ENCODE measurements at places on chromosomes 1 and 21. TPM values are rescaled to one million over a fixed set of nuclear protein-coding genes. Genes with fewer than 3 reads are reported as not detected.

- no peaks in the 10 kb centered on the region for H3K4me1 ChIP-seq
- peak overlapping the region; percentile 57 for H3K4me3 ChIP-seq
- no peaks in the 10 kb centered on the region for H3K36me3 ChIP-seq
- no peaks in the 10 kb centered on the region for H3K27me3 ChIP-seq
- H3K27ac ChIP-seq = no peak overlapping the region
Measured at GRCh38 chr1:234676103-234676594, 66.2 kb upstream of the IRF2BP2 start.

INTS3 gene
- 30.0 TPM for total RNA-seq

GRCh38 chr1:213397638-213398037 is 346.6 kb downstream of the RPS6KC1 start:
- no peak overlapping the region for H3K4me3 ChIP-seq
- no peak overlapping the region for H3K27ac ChIP-seq
- no peaks in the 10 kb centered on the region for H3K4me1 ChIP-seq

GRCh38 chr1:168285521-168285790 is 4.8 kb downstream of the TBX19 start:
- H3K4me3 ChIP-seq = no peak overlapping the region
- peak; percentile 31 for DNase-seq
- H3K4me1 ChIP-seq = no peaks in the 10 kb centered on the region
- no peak overlapping the region for H3K27ac ChIP-seq
- H3K36me3 ChIP-seq = no peaks in the 10 kb centered on the region

PRAMEF15 gene
- not detected for total RNA-seq

GRCh38 chr1:38046884-38047602 is 450 bp upstream of the POU3F1 start:
- H3K4me1 ChIP-seq = peaks cover 3% of the 10 kb centered on the region
- H3K27me3 ChIP-seq = peaks cover 68% of the 10 kb centered on the region
- H3K27ac ChIP-seq = no peak overlapping the region
- H3K4me3 ChIP-seq = peak overlapping the region; percentile 59
- DNase-seq = peak; percentile 85

MSH4 gene
- total RNA-seq = 0.66 TPM

GLIS1 gene
- not detected for total RNA-seq

DNA sequence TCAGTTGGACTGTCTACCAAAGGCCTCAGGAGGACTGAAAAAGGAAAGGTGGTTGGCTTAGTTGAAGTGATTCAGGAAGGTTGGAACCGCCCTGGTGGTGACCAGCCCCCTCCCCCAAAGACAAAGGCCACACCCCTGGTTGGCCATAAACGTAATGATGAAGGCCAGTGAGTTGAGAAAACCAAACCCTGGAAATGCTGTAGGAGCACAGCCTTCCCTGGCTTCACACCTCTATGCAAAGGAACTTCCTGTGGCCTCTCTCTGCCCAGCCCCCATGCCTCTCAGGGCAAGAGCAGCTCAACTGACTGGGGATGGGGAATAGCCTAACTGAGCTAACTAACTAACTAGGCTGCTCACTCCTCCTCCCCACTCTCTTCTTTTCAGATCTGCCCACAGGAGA is 90.4 kb downstream of the NPHP4 start:
- H3K4me3 ChIP-seq = no peak overlapping the region
- H3K27me3 ChIP-seq = no peaks in the 10 kb centered on the region
- H3K4me1 ChIP-seq = no peaks in the 10 kb centered on the region
- DNase-seq = no peak

TNFRSF25 gene
- 1.5 TPM for total RNA-seq

PLCH2 gene
- 0.17 TPM for total RNA-seq

- no peaks in the 10 kb centered on the region for H3K36me3 ChIP-seq
- no peak for DNase-seq
- H3K4me1 ChIP-seq = no peaks in the 10 kb centered on the region
- no peak overlapping the region for H3K4me3 ChIP-seq
- no peaks in the 10 kb centered on the region for H3K27me3 ChIP-seq
Measured at GRCh38 chr1:210558302-210558701, 229.6 kb downstream of the HHAT start.

TMPRSS2 gene
- total RNA-seq = 0.17 TPM

NOS1AP gene
- total RNA-seq = 0.17 TPM

OPTC gene
- total RNA-seq = not detected

GRCh38 chr1:35935442-35936388 is 4.8 kb downstream of the AGO3 start:
- no peak overlapping the region for H3K27ac ChIP-seq
- peak; percentile 87 for DNase-seq
- no peaks in the 10 kb centered on the region for H3K4me1 ChIP-seq
- no peak overlapping the region for H3K4me3 ChIP-seq
- H3K27me3 ChIP-seq = no peaks in the 10 kb centered on the region
- no peaks in the 10 kb centered on the region for H3K36me3 ChIP-seq

DNA sequence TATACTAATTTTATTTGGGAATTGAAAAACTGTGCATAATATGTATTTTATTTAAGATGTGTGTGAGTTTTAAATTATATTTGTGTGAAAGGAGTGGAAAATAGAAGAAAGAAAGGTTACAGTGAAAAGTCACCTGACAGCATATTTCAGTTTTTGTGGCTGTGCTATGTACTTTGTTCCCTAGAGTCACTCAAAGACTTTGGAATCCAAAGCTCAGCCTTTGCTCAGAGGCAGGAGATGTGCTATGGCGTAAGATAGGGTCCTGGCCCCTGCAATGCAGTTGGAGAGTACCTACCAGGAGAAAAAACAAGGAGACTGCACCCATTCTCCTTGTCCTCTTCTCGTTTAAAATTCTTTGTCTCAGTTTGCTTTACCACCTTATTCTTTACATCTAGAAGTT is 2.9 kb downstream of the CCDC30 start:
- H3K36me3 ChIP-seq = no peaks in the 10 kb centered on the region
- H3K27ac ChIP-seq = no peak overlapping the region
- H3K4me3 ChIP-seq = no peak overlapping the region

C1orf94 gene
- under 0.01 TPM for total RNA-seq

KRTAP19-5 gene
- total RNA-seq = not detected

RBBP4 gene
- 95.0 TPM for total RNA-seq

GRCh38 chr1:29635501-29636263 is 399.4 kb downstream of the PTPRU start:
- H3K27me3 ChIP-seq = no peaks in the 10 kb centered on the region
- no peak overlapping the region for H3K4me3 ChIP-seq
- DNase-seq = no peak
- no peak overlapping the region for H3K27ac ChIP-seq

DNA sequence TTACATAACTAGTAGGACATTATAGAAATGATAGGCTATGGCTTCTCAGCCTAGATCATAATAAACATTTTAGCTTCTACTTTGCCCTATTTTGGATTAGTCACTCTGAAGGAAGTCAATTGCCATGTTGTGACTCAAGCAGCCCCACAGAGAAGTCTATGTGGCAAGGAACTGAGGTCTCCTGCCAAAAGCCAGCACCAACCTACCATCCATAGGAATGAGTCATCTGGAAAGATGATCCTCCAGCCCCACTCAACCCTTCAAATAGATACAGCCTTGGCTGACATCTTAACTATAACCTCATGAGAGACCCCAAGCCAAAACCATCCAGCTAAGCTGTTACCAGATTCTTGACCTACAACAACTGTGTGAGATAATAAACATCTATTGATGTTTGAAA is 76.3 kb upstream of the BEND5 start:
- DNase-seq = peak; percentile 86
- no peaks in the 10 kb centered on the region for H3K36me3 ChIP-seq
- no peak overlapping the region for H3K27ac ChIP-seq
- H3K4me1 ChIP-seq = no peaks in the 10 kb centered on the region

GRCh38 chr1:109749221-109749620 is 8.4 kb upstream of the GSTM3 start:
- DNase-seq = no peak
- H3K27ac ChIP-seq = no peak overlapping the region
- no peaks in the 10 kb centered on the region for H3K36me3 ChIP-seq
- no peak overlapping the region for H3K4me3 ChIP-seq

PLA2G2D gene
- total RNA-seq = not detected

DNA sequence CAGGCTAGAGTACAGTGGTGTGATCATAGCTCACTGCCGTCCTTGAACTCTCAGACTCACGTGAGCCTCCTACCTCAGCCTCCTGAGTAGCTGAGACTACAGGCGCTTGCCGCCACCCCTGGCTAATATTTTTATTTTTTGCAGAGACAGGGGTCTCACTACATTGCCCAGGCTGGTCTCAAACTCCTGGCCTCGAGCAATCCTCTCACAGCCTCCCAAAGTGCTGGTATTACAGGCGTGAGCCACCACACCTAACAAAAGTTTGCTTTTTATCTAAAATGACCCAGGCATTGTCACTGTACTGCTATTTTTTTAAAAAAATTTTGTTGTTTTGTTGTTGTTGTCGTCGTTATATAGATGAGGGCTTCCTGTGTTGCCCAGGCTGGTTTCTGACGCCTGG is 46.4 kb downstream of the CAPN2 start:
- no peak for DNase-seq
- H3K4me3 ChIP-seq = no peak overlapping the region
- peaks cover 50% of the 10 kb centered on the region for H3K36me3 ChIP-seq
- no peak overlapping the region for H3K27ac ChIP-seq

All from fibroblast of lung (primary cell).